Activated naive CD8-positive, alpha-beta T cell treated with anti-CD3 and anti-CD28 coated beads, Interleukin-2, amount 10 ng/mL, durations not matched to agents 7 days and 5 days (primary cell): ENCODE measurements at places on chromosomes 12 and 14. TPM values are rescaled to one million over a fixed set of nuclear protein-coding genes. Genes with fewer than 3 reads are reported as not detected.
A peak's percentile ranks its signal among the peaks of the same experiment; 100 is the strongest.

GRCh38 chr14:23052182-23052623 lies 5.1 kb downstream of the CDH24 start:
- H3K4me3 ChIP-seq, result no peak overlapping the region
- peaks cover 8% of the 10 kb centered on the region for H3K27me3 ChIP-seq
- no peak overlapping the region for H3K27ac ChIP-seq
- H3K36me3 ChIP-seq, result peaks cover 2% of the 10 kb centered on the region

GRCh38 chr14:95125915-95126314 lies 31.4 kb downstream of the DICER1 start:
- peaks cover 30% of the 10 kb centered on the region for H3K36me3 ChIP-seq
- peaks cover 3% of the 10 kb centered on the region for H3K4me1 ChIP-seq
- H3K27me3 ChIP-seq, result no peaks in the 10 kb centered on the region
- no peak overlapping the region for H3K4me3 ChIP-seq

The RIMKLB gene
- 15.5 TPM for total RNA-seq

The NFE2 gene
- total RNA-seq, result not detected

DNA sequence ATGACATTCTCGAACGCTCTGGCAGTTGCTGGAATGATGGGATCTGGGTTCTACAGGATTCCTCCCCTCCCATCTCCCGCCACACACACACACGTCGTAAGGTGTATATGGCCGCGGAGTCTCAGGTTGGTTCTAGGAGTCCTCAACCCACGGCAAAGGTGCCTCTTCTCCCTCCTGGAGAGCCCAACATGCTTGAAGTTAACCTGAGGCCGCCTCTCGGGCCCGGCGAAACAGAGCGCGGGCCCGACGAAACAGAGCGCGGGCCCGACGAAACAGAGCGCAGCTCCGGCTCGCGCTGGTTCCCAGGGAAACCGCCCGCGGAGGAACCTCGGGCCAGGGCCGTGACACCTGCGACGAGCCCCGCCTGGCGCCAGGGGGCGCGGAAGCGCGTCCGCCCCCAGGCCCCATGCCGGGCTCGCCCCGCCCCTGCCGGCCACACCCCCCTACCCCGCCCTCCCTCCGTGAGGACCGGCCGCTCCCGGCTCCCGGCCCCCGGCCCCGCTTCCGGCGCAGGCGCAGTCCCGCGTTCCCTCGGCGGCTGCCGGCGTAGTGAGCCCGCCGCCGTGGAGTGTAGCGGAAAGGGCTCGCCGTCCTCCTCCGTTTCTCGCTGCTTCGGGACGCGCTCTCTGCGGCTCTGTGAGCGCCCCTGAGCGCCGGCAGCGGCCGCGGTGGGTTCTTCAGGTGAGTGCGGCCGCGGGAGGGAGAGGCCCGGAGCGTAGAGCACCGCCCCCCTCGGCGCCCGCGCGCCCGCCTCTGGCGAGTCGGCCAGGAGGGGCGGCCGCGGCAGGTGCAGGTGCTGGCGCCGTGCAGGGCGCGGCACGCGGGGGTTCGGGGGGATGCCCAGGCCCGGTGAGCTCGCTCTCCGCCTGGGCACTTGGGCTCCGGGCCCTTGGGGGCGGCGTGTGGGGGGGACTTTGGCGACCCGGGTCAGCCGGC lies at the start of gene RAB3IP:
TSS of gene RAB3IP (plus strand) at position 510 of the 936 bp plus-strand sequence. CDS start 16,549 bp downstream, outside the sequence.
- H3K27me3 ChIP-seq, result peaks cover 20% of the 10 kb centered on the region
- DNase-seq, result peak; percentile 96
- H3K4me3 ChIP-seq, result peak within 1 kb of the TSS; percentile 81
- H3K36me3 ChIP-seq, result no peaks in the 10 kb centered on the region
